ENCODE measurements at places on chromosomes 5 and 9. TPM values are rescaled to one million over a fixed set of nuclear protein-coding genes. Genes with fewer than 3 reads are reported as not detected.

The SPINK7 gene
- 33.6 TPM for polyA plus RNA-seq

The DAPK1 gene
- 28.1 TPM for polyA plus RNA-seq

GRCh38 chr9:133570691-133571080, 36.2 kb downstream of the ADAMTSL2 start:
- H3K36me3 ChIP-seq = no peaks in the 10 kb centered on the region
- H3K27me3 ChIP-seq = peaks cover 35% of the 10 kb centered on the region
- peaks cover 8% of the 10 kb centered on the region for H3K4me1 ChIP-seq
- H3K27ac ChIP-seq = no peak overlapping the region
- no peak overlapping the region for H3K4me3 ChIP-seq

DNA sequence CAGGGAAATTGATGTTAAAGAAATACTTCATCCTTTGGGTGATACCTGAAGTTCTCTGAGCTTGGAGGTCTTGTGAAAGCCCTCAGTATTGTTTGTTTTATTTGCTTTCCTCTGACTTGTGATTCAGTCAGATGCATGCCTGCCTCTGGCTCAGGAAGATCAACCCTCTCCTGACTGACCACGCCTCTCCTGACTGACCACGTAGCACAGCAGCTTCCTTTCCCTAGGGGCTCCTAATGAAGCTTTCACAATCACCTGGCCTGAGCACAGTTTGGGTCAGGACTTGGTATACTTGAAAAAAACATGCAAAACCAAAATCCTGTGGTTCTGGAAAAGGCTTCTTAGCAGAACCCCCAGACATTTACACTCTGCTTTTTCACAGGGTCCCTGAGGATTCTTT, 3.8 kb downstream of the TGFBI start:
- no peaks in the 10 kb centered on the region for H3K36me3 ChIP-seq
- H3K27me3 ChIP-seq = peaks cover 14% of the 10 kb centered on the region

GRCh38 chr5:94498199-94498598, 120.2 kb downstream of the KIAA0825 start:
- H3K4me3 ChIP-seq = no peak overlapping the region
- no peak overlapping the region for H3K27ac ChIP-seq
- no peaks in the 10 kb centered on the region for H3K27me3 ChIP-seq
- no peaks in the 10 kb centered on the region for H3K36me3 ChIP-seq
- H3K4me1 ChIP-seq = no peaks in the 10 kb centered on the region

- no peak overlapping the region for H3K4me3 ChIP-seq
- DNase-seq = no peak
Observed at GRCh38 chr5:100654895-100655294, 119.7 kb downstream of the FAM174A start.

- H3K4me3 ChIP-seq = no peak overlapping the region
- peaks cover 21% of the 10 kb centered on the region for H3K4me1 ChIP-seq
- H3K27me3 ChIP-seq = no peaks in the 10 kb centered on the region
- no peak overlapping the region for H3K27ac ChIP-seq
- no peak for DNase-seq
Observed at GRCh38 chr5:138953387-138954256, 78.5 kb upstream of the LRRTM2 start.

GRCh38 chr9:137461316-137461662, 2.2 kb upstream of the NSMF start:
- peaks cover 18% of the 10 kb centered on the region for H3K27me3 ChIP-seq
- H3K27ac ChIP-seq = peak overlapping the region; percentile 94
- peaks cover 10% of the 10 kb centered on the region for H3K36me3 ChIP-seq
- no peak for DNase-seq

GRCh38 chr5:22076586-22076985, 776.6 kb downstream of the CDH12 start:
- no peaks in the 10 kb centered on the region for H3K27me3 ChIP-seq
- no peak for DNase-seq
- H3K27ac ChIP-seq = no peak overlapping the region
